Caco-2 (cell line): ENCODE measurements at places on chromosomes 5 and 9.

DNA sequence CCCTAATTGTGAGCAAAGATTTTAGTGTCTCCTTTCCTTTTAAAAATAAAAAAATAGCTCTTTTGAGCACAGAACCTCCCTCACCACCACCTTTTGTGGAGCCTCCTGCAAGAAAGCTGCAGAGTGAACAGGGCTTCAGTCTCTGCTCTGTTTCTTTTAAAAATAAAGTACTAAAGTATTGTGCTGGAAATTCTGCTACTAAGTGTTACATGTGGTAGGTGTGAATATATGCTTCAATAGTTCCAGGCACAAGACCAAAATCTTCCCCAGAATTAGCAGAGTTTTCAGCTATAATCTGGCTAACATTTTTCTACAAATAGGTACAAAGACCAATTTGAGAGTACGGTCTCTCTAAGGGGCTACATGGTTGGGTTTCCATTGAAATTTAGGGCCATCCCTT, 40.3 kb upstream of the NFIB start:
- DNase-seq, result no peak

GRCh38 chr5:58737671-58738070, 154.8 kb downstream of the RAB3C start:
- DNase-seq, result no peak

- no peak for DNase-seq
Measured at GRCh38 chr5:68544091-68544647, 328.6 kb downstream of the PIK3R1 start.

GRCh38 chr9:88436379-88436778, 48.1 kb downstream of the SPIN1 start:
- DNase-seq, result no peak

GRCh38 chr9:26413611-26414010, 479.0 kb downstream of the CAAP1 start:
- no peak for DNase-seq
